Activated T-cell treated with anti-CD3 and anti-CD28 coated beads for 4 hours (primary cell): ENCODE measurements at places on chromosomes 13 and 19.

DNA sequence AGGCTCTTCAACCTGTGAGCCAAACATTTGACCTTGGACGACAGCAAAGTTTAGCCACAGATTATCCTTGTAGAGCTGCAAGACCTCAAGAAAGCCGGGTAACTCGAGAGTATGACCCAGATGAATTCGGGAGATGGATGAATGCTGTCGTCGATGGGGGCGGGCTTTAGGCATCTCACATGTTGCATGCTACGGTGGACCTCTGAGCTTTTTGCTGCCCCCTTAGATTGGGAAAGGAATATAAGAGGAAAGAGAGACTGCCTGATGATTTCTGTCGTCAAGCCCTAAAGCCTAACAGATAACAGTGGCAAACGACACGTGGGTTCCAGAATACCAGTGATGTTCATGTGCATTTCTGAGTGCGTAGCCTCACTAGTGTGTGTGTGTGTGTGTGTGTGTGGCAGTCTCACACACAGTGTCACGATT, 730 bp upstream of the ABCC4 start:
- peak; percentile 29 for DNase-seq

- no peak for DNase-seq
These were observed 1.1 kb downstream of the AKAP8L start for GRCh38 chr19:15417699-15418098.

DNA sequence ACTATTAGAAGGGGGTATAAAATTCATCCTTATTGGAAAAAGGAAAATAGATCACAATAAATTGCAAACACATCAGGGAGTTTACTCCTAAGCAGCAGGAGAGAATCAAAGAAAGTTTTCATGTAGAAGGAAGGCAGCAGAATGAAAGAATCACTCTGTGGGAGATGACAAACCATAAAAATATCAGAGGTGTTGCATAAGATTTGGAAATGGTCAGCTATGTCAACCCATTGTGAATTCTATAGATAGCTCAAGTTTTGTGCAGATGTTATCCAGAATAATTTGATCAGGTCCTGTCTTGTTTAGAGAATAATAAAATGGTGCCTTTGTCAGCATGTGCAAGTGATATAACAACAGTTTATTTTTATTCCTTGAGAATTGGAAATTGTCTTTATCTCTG, 622.4 kb downstream of the DCT start:
- DNase-seq: no peak

DNA sequence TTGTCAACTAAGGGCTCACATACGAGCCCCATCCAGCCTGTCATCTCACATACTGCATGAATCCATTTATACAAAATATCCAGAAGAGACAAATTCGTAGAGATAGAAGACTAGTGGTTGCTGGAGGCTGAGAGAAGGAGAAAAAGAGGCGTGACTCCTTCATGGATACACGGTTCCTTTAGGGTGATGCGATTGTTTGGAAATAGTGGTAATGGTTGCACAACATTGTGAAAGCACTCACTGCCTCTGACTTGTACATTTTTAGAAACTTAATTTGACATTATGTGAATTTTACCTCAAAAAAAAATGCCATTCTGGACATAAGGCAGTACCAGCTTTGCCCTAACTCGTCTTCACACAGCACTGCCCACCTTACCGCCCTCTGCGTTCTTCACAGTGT, 27.3 kb downstream of the IGFL1 start:
- no peak for DNase-seq

- DNase-seq: no peak
These were observed 101.9 kb downstream of the NDFIP2 start for GRCh38 chr13:79582896-79583295.

DNA sequence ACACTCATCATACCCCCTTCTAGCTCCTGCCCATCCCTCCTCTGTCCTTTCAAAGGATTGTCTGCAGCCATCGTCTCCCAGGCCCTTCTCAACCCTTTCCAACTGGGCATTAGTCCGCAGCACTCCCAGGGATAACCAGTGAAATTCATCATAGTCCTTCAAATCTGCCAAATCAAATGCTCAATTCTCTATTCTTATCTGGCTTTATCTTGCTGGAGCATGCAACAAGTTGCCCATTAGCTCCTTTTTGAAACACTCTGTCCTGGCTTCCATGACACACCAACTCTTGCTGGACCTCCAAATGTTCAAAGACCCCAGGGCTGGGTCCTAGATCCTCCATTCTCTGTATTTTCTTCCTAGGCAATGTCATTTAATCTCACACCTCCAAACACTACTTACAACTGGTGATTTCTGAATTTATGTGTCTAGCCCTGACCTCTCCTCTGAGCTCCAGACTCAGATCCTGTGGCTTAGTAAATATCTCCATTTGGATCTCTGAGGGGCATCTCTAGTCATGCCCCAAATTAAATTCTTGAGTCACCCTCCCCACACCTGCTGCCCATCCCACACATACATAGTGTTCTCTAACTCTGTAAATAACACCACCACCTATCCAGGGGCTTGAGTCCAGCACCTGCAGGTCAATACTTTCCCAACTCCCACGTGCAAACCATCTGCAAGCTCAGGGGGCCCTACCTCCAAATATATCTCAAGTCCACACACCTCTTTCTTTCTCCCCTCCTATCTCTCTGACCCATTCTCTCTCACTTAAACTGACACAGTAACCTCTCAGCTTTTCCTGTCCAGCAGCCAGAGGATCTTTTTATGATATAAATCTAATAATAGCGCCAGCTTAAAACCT, 9.1 kb upstream of the ANKRD10 start:
- no peak for DNase-seq

DNA sequence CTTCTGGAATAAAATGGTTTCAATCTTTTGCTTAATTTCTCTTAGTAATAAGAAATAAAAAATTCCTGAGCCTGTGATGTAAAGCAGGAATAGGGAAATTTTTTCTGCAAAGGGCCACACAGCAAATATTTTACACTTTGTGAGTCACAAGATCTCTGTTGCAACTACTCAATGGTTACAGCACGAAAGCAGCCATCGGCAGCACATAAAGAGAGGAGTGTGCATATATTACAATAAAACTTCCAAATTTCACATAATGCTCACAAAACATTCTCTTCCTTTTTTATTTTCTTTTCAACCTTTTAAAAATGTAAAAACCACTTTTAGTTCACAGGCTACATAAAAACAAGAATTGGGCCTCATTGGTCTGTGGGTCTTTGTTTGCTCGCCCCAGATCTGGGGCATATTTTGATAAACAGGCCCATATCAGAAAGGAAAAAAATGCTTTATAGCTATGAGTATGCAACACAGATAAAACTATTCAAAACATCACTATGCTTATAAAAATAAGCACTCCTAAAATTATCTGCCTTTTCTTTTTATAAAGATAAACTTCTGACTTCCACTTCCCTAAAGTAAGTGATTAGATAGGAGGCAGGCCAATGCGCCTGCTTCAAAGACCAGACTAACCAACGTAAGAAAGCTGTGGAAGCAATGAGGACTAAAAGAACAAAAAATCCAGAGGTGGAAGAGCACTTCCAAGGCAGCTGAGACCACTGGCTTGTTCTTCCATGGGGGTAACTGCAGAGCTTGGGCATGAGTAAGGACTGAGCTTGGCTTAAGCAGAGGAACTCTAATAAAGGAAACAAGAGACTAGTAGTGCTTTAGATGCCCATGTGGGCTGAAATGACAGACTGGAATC, 26.5 kb downstream of the MYCBP2 start:
- DNase-seq: no peak

GRCh38 chr13:69178000-69178399, 929.6 kb upstream of the ATXN8OS start:
- DNase-seq: no peak

DNA sequence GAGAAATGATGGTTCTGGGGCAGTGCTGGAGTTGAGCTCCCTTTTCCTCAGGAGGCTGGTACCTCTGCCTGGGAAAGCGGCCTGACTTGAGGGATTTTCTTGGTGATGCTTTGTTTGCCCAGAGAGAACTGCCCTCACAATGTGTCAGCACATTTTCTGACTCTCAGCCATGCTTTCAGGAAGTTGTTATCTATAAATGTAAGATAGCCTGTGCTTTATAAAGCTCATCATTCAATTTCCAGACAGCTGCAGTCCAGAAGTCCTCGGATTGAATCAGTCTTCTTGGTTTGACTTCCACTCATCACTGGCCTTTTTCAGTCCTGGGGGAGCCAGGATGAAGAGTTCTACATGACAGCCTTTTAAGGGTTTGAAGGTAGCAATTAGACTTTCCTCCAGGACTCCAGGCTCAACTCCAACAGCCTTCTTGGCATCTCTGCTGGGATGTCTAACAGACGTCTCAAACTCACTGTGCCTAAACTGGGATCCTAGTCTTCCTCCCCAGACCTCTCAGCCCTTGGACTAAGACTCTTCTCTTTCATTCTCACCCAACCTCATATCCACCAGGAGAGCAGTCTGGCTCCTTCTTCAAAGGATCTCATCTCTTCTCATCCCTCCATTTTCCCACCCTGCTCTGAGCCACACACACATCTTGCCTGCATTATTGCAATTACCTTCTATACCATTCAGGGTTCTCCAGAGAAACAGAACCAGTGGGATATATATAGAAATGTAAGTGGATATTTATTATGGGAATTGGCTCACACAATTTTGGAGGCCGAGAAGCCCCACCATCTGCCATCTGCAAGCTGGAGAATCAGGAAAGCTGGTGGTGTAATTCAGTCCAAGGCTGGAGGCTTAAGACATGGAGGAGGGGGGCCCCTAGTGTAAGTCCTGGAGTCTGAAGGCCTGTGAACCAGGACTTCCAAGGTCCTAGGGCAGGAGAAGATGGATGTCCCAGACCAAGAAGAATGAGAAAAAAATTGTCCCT, 13.1 kb downstream of the ERICH6B start:
- DNase-seq: no peak

DNA sequence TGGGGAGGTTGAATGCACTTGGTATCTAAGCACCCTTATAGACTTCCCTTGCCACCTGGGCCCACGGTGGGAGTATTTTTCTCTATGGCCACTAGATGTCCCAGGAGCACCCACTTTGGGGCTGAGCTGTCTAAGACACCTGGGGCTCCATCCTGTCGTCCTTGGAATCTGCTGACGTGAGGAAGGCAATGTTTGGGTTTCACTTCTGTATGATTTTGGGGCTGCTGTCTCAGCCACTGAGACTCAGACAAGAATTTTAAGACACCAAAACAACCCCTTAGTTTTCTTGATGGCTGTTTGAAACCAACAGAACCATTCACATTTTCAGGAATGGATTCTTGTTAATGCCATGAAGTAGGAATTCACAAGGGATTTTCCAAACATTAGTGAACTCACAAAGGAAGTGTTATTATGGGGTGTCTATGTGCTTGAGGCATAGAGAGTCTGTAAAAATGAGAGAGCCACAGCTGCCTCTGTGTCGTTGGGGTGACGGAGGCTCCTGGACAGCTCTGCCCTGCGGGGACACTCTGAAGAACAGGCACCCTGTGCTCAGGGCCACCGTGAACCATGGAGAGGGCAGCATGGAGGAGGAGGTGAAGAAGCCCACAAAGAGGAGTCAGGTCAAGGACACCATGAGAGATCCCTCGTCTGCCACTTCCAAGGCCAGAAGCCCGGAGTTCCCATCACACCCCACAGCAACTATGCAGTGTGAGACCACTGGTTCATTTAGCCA, 106.8 kb upstream of the SPATA13 start:
- DNase-seq: peak; percentile 34

DNA sequence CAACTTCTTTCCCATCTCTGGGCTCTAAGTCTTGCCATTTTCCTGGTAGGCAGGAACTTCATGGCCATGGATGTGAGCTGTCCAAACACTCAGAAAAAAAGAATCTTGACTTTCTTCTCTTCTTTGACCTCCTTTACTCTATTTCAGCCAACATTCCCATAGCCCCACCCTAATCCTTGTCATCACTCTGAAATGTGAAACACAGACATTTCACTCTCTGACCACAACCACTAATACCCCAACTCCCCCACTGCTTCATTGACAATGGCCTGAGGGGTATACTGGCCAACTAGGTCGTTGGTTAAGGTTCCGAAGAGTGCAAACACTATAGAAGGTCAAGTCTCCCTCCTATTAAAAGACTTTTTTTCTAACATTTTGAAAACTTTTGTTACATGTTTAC, 4.7 kb upstream of the CYP2A13 start:
- no peak for DNase-seq

DNA sequence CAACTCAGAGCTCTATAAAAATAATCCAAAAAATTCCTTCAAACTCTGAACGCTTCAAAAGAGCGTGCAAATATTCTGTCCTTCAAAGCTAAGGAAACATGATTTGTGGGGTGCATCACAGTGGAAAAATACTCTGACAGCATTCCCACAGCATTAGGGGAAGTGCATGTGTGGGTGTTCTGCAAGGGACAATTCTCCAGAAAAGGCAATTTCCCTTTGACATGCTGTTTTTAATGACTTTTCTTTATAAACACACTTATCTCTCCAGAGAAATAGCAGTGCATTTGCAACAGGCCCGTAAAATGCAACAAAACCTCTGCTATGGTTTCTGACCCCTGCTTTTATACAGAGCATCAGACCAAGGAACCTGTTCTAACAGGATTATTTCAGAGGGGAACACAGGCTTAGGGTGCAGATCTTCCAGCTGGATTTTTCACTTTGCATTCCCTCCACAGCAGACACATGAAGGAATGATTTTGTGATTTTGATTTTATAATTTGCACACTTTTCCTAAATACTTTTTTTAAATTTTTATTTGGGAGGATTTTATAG, 42.6 kb downstream of the KL start:
- no peak for DNase-seq

- no peak for DNase-seq
These were observed 69.1 kb downstream of the ATP7B start for GRCh38 chr13:51942189-51942588.

DNA sequence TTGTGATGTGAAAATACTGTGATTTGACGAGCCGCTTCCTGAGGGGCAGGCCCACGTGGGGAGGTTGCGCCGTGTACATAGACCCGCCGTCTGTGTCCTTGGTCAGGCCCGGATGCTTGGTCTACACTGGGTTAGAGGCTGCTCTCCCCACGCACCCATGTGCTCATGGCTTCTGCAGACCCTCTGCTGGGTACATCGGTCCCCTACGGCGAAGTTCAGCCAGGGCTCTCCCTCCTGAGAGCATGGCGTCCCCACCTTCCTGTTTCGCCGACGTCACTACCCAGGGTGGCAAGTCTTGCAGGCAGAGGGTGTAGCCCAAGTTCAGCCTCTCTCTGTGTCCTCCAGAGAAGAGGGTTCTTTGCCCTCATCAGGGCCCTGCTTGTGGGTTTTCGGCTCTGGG, 11.0 kb downstream of the COMP start:
- DNase-seq: no peak

GRCh38 chr13:41456768-41457588, at the start of gene RGCC:
Gene RGCC, plus strand, starts transcription at chr13:41457550. Its CDS starts 158 bp downstream, at chr13:41457708.
- DNase-seq: peak; percentile 99

- no peak for DNase-seq
These were observed 15.4 kb downstream of the COMP start for GRCh38 chr19:18775586-18776287.

- DNase-seq: no peak
These were observed 40.3 kb upstream of the TFDP1 start for GRCh38 chr13:113544071-113544891.

GRCh38 chr13:52195401-52195837, 36.0 kb upstream of the NEK3 start:
- DNase-seq: peak; percentile 9
